ENCODE measurements at places on chromosomes 5 and 9.

- no peak for DNase-seq
These were observed 121.6 kb downstream of the OXCT1 start for GRCh38 chr5:41748631-41749030.

DNA sequence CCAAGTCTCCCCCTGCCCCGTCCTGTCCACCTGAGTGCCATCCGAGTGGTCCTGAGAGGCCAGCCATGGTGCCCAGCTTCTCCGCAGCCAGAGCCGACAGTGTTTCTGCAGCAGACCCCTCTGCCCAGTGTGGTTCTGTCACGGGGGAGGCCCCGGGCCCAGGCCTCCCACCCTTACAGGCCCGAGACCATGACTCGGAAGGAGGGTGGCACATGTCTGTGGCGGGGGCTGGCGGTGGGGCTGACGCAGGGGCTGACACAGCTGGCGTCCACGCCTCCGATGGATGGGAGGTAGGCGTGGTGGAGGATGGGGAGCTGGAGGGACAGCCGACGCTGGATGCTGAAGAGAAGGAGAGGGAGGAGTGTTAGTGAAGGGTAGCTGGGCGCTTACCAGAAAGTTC, 35.0 kb upstream of the TBC1D2 start:
- no peak for DNase-seq

GRCh38 chr5:95591490-95591901, 28.4 kb upstream of the GPR150 start:
- peak; percentile 19 for DNase-seq

GRCh38 chr5:31427724-31428309, 104.1 kb downstream of the DROSHA start:
- no peak for DNase-seq

DNA sequence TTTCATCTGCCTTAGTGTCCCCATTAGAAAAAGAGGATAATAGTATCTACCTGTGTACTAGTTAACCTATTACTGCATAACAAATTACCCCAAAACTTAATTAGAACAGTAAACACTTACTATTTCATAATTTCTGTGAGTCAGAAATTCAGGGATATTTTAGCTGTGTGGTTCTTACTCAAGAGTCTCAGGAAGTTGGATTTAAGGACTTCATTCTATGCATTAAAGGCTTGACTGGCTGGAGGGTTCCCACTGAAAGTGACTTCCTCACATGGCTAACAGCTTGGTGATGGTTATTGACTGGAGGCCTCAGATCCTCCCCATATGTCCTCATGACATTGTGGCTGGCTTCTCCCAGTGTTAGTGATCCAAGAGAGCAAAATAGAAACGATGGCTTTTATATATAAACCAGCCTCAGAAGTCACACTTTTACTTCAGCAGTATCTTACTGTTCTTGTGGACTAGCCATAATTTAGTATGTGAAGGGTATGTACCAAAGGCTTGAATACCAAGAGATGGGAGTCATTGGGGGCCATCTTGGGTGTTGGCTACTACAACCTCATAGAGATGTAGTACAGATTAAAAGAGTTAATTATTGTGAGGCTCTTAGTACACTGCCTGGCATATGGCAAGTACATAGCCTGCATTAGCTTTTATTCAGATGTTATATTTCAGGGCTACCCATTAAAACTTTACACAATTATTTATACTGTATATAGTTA, 9.9 kb downstream of the RAD23B start:
- DNase-seq, result no peak

- DNase-seq, result no peak
These were observed 42.4 kb downstream of the MRRF start for GRCh38 chr9:122307061-122307460.

GRCh38 chr9:120315154-120315553, 264.8 kb downstream of the CDK5RAP2 start:
- DNase-seq, result no peak

DNA sequence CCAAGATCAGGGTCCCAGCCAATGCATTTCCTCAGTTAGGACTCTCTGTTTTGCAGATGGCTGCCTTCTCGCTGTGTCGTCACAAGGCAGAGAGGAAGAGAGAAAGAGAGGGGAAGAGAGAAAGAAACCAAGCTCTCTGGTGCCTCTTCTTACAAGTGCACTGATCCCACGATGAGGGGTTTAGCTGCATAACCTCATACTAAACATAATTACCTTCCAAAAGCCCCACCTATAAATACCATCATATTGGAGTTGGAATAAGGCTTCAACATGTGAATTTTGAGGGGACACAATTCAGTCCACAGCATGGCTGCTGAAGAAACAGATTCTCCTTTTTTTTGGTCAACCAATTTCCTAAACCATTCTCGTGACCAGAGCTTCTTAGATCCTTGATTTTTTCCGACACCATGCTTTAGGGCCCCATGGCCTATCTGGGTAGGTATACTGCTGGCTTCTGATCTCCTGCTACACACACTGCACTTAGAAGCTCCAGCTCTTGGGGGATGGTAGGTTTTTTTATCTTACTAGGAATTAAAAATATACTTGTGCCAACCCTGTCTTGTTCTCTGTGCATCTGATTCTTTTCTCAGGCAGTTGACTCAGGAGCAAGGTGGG, 5.1 kb downstream of the CAMK4 start:
- DNase-seq, result no peak

- DNase-seq, result no peak
These were observed 103.1 kb upstream of the SMC2 start for GRCh38 chr9:103991001-103991400.

DNA sequence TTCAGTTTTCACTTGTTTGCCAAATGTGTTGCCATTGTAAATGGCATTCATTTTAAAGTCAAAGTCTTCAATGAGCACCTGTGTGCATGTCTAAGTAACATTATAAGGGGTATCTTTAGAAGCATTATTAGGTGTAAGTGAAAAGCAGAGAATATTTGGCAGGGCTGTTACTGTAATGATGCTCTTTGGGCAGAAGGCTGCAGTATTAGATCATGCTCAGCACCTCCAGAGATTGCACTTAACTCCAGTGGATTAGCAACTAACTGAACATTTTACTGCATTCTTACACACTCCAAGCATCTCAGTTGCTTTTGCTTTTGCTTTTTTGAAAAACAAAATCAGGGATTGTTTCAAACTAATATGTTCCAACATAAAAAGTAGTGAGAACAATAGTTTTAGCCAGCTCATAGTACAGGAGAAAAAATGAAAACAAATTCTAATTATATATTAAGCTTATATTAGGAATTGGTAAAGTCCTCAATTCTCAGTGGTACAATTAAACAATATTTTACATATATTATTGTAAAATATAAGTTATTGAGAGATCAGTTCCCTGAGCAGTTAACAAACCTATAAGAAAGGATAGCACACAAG, 1740.9 kb upstream of the CDH9 start:
- no peak for DNase-seq

DNA sequence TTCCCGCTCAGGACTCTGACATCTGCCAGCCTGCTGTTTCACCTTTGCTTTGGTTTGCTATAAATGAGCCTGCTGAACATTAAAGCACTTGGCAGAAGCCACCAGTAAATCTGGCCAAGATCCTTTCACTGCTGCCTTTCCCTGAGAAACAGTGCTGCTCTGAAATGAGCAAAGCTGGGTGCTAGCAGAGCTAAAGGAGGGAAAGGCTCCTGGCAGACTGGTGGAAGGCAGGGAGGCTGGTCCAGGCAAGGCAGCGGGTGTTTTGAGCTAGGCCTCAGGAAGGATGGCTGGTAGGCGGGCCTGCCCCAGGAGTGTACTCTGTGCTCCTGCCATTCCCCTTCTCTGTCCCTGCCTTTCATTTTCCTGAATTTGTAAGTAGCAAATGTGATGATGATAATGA, 52.5 kb upstream of the PTGS1 start:
- no peak for DNase-seq

GRCh38 chr5:116452774-116453368, 121.8 kb downstream of the SEMA6A start:
- no peak for DNase-seq

DNA sequence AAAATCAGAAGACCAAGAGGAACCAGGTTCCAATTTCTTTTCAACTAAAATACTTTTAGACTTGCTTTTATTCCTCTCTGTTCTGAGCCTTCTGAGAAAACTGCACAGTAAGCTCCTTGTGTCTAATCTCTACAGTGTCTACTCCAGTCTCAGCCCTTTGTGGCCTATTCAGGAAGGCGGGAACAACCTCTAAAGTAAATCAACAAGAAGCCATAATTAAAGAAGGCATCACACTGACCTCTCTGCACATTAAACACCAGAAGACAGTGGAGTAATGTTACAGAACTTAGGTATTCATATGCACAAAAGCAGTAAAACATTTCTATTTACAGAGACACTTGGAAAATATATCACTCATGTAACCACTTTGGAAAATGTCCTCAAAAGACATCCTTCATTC, 14.9 kb downstream of the XPA start:
- no peak for DNase-seq

DNA sequence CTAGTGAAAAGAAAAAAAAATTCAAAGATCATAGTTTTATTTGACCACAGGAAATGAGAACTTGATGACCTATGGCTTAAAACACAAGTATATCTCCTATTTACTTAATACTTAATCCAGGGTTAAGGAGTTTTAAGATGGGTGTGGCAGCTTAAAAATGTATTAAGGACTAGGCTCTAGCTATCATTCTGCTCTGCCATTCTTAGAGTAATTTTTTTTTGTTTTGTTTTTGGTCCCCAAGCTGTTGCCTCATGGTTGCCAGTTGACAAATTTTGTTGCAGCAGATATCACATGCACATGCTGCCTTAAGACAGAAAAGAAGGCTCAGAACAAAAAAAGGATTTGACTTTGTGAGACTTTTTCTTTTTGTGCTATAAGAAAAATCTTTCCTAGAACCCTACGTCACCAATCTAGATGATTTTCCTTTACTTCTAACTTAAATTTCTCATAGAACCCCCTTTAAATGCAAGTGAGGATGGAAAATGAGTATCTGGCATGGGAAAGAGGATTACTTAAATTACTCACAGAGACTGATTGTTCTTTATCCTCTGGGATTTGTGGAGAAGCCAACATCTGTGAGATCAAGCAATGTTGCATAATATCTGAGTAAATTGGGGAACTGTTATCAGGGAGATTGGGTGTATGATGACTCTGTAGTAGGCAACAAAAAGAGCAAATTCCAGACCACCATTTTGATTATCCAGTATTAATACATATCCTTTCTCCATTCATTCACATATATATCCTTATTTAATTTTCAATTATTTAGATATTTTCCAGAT, 364.7 kb upstream of the CD180 start:
- no peak for DNase-seq

DNA sequence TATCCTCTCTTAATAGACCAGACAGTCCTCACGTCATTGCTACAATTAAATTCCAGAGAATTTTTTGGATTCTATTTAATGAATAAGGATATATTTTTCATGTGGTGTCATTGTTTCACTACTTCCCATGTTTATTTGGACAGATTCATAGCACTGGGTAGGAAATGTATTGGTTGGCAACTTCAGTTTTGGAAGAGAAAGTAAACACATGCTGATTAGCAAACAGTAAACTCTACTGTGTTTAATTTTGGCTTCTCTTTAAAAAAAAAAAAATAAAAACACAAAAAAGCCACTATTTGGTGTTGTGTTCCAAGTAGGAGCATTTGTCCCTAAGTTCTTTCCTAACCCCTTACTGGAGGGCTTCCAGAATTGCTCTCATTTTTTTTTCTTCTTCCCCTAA, 77.3 kb downstream of the NFIB start:
- DNase-seq, result no peak

DNA sequence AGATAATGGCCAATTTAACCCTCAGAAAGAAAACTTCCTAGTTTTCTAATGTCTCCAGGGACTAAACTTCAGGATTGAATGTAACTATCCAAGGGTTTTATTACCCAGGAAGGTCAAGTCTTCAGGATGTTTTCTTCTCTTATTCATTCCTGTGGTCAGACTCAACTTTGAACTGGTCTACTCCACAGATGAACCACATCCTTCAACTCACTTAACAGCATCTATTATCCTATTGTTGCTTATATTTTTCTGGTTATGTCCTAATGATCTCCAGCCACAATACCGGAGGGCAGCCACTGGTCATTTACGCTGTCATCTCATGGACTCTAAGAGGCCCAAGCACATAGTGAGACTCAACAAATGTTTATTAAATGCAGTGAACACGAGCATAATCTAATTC, 47.2 kb upstream of the LIFR start:
- DNase-seq, result no peak

DNA sequence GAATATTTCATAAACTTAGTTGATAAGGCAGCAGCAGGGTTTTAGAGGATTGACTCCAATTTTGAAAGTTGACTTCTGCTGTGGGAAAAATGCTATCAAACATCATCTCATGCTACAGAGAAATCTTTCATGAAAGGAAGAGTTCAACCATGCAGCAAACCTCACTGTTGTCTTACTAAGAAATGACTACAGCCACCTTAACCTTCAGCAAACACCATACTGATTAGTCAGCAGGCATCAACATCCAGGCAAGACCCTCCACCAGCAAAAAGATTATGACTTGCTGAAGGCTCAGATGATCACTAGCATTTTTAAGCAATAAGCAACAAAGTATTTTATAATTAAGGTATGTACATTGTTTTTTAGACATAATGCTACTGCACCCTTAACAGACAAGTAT, 7.6 kb downstream of the TMEM174 start:
- no peak for DNase-seq

GRCh38 chr5:153879596-153879995, 159.1 kb downstream of the FAM114A2 start:
- no peak for DNase-seq

DNA sequence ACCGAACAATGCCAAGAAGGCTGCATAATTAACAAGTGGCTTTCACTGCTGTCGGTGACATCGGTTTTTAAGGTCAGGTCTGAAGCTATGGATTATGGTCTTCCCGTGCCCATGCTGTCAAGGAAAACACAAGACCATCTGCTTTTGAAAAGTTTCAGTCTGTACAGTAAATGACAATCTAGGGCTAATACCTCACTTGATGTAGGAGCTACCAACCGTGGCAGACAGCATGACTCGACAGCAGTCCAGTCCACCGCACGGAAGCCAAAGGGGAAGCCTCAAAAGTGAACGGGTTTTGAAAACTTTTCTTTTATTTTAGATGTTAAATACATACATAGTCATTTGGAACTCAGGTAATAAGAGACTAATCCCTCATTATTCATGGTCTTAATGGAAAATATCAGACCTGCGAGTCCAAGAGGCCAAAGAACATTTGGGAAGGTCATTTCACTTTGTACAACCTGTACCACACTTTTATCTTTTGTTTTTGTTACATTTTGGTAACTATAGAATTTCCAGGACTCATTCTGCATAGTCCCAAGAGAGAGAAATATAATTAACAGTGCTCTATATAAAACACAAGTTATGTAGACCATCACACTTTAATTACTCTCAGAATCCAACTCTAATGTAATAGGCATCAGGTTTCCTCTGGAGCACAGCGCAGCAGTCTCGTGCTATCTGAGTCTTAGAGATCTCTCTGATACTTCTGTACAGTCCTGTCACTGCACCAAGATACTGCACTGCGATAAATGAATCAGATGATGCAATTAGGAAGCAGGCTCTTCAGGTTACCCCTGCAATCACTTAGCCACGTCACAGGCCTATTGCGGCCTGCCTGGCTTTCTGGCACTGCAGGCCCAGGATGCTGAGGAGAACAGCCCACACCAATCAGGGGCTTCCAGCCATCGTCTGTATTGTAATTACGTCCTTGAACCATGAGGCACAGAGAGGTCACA, 184.9 kb downstream of the FANCC start:
- DNase-seq, result no peak

GRCh38 chr5:177477701-177478477, 4.5 kb upstream of the DBN1 start:
- DNase-seq, result no peak

GRCh38 chr5:9588254-9588653, 41.9 kb downstream of the TAS2R1 start:
- no peak for DNase-seq

GRCh38 chr9:110880189-110880588, 158.1 kb downstream of the LPAR1 start:
- peak; percentile 91 for DNase-seq

GRCh38 chr5:109908366-109908765, 218.6 kb downstream of the MAN2A1 start:
- no peak for DNase-seq
